T follicular helper cell (primary cell): ENCODE measurements at places on chromosomes 3 and 15.

DNA sequence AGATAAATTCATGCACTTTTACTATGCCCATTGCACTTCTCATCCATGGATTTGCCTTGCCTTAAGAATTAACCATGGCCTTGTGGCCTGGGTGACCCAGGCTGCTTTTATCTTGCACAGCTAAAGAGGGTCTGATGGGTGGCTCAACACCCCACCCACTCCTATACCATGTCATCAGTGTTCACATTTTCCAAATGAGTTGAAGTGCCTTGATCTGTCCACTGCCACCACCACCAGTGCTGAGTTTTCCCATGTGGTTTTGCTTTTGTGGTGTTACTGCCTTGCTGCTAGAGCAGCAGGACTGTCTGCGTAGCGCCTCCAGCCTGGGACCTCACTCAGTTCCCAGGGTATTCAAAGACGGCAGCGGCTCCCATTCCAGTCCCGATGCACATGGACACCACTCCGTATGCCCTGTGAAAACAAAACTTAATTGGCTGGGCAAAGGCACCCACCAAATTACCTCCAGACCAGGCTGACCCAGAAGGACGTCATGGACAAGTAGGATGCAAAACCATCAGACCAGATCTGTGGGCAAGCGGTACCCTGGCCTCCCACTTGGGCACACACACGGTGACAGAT lies 14.1 kb downstream of the ACAA1 start:
- no peak for DNase-seq

DNA sequence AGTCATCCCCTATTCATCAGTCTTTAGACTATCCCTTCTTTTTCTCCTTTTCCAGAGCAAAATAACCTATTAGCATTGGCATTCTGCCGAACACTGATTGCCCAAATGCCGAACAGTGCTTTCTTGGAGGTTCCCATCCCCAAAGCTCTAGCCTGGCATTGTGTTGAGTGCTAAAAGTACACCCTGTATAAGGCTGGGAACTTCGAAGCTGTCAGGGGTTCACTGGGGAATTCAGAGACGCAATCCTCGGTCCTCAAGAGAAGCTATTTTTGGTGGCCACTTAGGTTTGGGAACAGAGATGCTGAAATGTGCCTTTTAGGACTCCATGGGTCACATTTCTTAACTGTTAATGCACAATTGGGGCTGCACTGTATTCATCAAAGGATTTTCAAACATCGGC lies 8.4 kb downstream of the FRMD5 start:
- no peak for DNase-seq

GRCh38 chr3:118080889-118081288 lies 953.8 kb downstream of the IGSF11 start:
- DNase-seq: no peak

DNA sequence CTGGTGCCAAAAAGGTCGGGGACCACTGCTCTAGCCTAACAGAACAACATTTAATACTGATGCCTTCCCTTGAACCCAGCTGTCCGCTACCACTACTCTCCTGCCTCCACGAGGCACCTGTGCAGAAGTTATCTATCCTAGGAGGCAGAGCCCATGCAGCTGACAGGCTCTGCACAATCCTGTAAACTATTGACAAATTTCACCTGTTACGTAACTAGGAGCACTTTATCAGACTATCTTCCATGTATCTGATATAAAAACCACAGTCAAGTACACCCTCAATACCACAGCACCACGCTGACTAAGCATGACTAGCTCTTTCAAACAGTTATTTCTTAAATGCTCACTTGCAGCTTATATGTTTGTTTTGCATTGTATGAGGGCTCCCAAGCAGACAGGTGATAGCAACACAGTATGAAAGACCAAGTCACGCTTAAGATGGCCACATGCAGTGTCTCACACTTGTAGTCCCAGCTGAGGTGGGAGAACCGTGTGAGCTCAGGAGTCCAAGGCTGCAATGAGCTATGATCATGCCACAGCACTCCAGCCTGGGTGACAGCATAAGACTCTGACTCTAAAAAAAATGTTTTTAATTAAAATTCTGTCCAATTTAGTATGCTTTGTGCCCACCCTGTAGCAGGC lies 4.5 kb upstream of the IL17RC start:
- DNase-seq: no peak

- no peak for DNase-seq
These were observed 54.8 kb upstream of the MITF start for GRCh38 chr3:69684309-69684961.

DNA sequence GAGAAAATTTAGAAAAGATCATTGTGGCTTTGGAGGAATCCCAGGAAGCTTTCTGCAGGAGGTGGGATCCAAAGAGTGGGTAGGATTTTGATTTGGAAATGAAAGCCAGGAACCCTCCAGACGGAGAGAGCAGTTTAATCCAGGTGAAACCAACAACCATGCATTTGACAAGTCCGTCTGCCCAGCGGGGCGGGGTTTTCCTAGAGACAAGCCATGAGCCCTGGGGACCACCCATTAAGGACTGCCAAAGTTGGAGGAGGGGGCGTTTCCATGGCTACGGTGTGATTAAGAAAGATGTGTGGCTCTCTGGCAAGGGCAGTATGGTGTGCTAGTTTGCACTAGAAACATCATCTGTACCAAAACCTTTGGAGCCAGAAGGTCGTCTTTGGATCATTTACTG lies 53.4 kb downstream of the SRGAP3 start:
- DNase-seq: no peak

DNA sequence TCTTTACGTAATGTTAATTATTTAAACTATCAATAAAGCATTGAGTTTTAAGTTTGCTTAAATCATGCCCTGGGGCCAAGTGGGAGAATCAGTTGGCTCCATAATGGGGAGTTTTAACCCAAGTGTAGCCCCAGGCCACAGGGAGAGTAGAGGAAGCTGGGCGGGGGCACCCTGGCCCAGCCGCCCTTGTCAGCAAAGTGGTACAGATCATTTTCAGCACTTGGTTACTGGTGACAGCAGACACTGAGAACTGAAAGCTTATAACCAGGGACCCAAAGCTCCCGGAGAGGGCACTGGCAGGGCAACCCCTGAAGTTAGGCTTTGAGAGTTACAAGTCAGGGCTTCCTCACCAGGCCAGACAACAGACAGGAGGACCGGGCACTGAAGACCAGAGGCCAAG lies 90.6 kb downstream of the SEMA5B start:
- DNase-seq: no peak

GRCh38 chr3:189406148-189406547 lies 225.0 kb upstream of the TP63 start:
- no peak for DNase-seq

DNA sequence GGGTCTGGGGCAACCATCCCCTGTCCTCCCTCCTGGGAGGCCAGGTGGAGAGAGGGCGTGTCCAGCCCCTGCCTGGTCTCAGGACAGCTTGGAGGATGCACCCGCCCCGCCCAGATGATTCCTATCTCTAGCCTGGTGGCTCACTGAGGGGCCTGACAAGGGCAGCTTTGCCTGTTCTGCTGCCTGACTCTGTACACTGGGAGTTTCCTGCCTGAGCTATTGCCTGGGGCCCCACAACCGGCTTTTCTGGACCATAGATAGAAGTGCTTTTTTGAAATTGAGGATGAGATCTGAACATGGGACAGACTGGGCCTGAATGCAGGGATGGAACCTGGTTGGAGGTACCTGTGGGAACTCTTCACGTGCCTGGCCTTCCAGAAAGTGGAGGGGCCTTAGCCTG lies 751 bp upstream of the PLA2G4E start:
- DNase-seq: no peak

- DNase-seq: no peak
These were observed 898.2 kb downstream of the MCTP2 start for GRCh38 chr15:95129574-95129973.

DNA sequence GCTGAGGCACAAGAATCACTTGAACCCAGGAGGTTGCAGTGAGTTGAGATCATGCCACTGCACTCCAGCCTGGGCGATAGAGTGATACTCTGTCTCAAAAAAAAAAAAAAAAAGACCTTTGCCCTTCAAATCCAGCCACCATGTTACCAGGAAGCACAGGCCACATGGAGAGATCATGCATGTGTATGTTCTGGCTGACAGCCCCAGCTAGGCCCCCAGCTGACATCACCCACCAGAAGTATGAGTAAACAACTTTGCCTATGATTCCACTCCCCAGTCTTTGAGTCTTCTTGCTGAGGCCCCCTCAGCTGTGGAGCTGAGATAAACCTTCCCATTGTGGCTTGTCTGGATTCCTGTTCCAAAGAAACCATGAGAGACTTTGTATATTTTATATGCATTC lies 3.3 kb upstream of the ARIH2 start:
- no peak for DNase-seq

GRCh38 chr3:15542614-15543013 lies 21.1 kb upstream of the COLQ start:
- DNase-seq: no peak

GRCh38 chr3:50515565-50516439 lies 12.4 kb upstream of the CACNA2D2 start:
- no peak for DNase-seq

GRCh38 chr3:196388956-196389355 lies 43.3 kb downstream of the UBXN7 start:
- no peak for DNase-seq

DNA sequence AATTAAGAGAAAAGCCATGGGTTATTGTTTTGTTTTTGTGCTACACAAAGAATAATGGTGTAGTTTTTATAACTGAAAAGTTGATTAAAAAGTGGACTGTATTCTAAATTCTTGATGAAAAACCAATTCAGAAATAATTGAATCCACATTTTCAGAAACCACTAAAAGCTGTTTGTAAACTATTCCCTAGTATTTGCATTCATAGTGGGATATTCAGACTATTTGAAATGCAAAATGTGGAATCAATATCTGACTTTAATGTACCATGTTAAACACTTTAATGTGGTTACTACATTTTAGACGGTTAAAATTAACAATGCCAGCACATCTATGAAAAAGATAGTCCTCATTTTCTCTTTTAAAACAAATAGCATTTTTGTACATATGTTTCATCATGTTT lies 104.6 kb downstream of the ZIC4 start:
- DNase-seq: no peak

- no peak for DNase-seq
These were observed 235.1 kb upstream of the TPRG1 start for GRCh38 chr3:188936597-188937107.

DNA sequence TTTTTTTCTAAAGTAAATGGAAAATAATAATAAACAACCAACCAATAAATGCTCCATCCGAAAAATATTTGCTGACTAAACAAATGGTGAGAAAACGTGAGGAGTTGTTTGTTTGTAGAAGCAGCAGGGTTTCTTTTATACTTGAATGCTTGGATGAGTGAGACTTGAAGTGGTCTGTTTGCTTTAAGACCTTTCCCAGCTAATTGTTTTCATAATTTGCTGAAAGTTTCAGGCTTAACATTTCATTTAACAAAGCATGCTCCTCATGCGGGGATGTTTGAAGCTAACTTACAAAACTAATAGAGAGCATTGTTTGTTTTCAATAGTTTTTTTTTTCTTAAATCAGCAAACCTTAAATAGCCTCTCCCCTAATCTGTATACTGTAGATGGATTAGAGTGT lies 484.6 kb downstream of the ROBO2 start:
- DNase-seq: no peak
